A673 (cell line): ENCODE measurements at places on chromosomes 1 and 21. TPM values are rescaled to one million over a fixed set of nuclear protein-coding genes. Genes with fewer than 3 reads are reported as not detected.
A peak's percentile ranks its signal among the peaks of the same experiment; 100 is the strongest.

The KDF1 gene
- not detected in 2 replicates for total RNA-seq

The TBX19 gene
- total RNA-seq: 2.0 and 2.5 TPM in 2 replicates

DNA sequence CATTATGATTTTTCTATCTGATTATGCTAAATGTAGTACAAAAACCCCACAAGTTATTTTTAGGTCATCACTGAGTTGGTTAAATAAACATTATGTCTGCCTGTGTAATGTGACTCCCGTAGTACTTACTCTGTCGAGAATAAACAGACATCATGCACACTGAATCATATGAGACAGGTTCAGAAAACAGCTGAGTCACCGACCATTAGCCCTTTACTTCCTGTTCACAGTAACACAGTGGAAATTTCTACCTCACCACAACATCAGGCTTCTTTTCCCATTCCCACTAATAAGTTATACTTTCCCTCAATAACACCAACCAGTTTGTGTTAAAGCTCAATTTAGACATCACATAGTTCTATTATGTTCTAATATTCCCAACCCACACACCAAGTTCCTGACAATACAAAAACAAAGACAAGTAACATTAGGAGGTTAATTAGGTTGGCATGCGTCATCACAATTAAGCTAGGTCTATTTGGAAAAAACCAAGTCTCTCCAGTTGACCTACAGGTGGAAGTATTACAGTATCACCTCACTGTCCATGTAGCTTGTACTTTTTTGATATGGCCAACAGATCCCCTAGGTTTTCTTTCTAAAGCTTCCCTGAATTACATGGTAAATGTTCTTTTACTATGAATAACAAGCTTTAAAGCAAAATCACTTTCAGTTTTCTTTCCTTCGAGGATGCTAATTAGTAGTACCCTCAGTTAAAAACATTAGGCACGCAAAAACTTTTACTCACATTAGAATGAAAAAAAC, 154.2 kb downstream of the EIF4G3 start:
- no peaks in the 10 kb centered on the region for H3K27me3 ChIP-seq
- H3K27ac ChIP-seq: peak overlapping the region; percentile 82
- peaks cover 27% of the 10 kb centered on the region for H3K4me1 ChIP-seq
- H3K36me3 ChIP-seq: no peaks in the 10 kb centered on the region
- peak; percentile 89 for DNase-seq

DNA sequence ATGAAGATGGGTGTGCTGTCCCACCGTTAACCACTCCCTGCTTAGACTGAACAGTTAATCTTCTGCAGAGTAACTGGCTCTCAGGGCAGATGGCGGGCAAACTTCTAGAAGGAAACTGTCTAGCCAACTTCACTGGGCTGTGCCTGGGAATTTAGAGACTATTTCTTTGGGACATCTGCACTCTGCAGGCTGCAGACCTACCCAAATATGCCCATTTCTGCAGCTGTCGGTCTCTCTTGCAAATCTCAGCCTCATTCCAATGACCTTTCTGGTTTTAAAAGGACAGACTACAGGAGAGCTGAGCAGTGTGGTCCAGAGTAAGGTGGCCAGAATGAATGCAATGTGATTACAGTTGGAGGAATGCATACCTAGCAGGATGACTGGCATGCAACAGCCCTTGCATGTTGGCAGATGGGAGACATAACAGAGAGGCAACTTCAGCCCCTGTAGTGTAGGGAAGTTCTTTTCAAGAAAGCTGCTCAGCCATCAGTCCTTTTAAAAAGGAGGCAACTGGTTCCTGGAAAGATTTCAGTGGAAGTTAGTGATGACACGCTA, 26.3 kb upstream of the IL20 start:
- no peak overlapping the region for H3K27ac ChIP-seq
- no peaks in the 10 kb centered on the region for H3K36me3 ChIP-seq
- H3K4me1 ChIP-seq: no peaks in the 10 kb centered on the region
- H3K4me3 ChIP-seq: no peak overlapping the region
- H3K27me3 ChIP-seq: peaks cover 61% of the 10 kb centered on the region

The CTSE gene
- 0.39 TPM in 1 of 2 replicates, not detected in the other for total RNA-seq

DNA sequence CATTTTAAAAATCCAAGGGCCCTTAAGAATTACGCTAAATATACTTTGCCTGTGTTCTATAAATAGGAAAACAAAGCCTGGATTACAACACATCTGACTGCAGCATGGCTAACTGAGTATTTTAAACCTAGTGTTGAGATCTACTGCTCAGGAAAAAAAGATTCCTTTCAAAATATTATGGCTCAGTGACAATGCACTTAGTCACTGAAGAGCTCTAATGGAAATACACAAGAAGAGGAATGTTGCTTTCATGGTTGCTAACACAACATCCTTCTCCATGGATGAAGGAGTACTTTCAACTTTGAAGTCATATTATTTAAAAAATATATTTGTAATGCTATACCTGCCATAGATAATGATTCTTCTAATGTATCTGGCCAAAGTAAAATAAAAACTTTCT, 248.3 kb upstream of the NEGR1 start:
- no peaks in the 10 kb centered on the region for H3K27me3 ChIP-seq
- H3K4me3 ChIP-seq: no peak overlapping the region

GRCh38 chr1:40739455-40740008, 44.1 kb upstream of the KCNQ4 start:
- H3K27me3 ChIP-seq: no peaks in the 10 kb centered on the region
- no peak for DNase-seq
- H3K36me3 ChIP-seq: peaks cover 20% of the 10 kb centered on the region
- H3K4me3 ChIP-seq: no peak overlapping the region

The RAB3B gene
- total RNA-seq: 25.5 and 27.2 TPM in 2 replicates

GRCh38 chr1:212816567-212817278, 25.0 kb downstream of the TATDN3 start:
- no peaks in the 10 kb centered on the region for H3K36me3 ChIP-seq
- no peaks in the 10 kb centered on the region for H3K27me3 ChIP-seq
- no peak overlapping the region for H3K4me3 ChIP-seq
- DNase-seq: no peak
- H3K4me1 ChIP-seq: no peaks in the 10 kb centered on the region

The FCGR1A gene
- not detected in 2 replicates for total RNA-seq

DNA sequence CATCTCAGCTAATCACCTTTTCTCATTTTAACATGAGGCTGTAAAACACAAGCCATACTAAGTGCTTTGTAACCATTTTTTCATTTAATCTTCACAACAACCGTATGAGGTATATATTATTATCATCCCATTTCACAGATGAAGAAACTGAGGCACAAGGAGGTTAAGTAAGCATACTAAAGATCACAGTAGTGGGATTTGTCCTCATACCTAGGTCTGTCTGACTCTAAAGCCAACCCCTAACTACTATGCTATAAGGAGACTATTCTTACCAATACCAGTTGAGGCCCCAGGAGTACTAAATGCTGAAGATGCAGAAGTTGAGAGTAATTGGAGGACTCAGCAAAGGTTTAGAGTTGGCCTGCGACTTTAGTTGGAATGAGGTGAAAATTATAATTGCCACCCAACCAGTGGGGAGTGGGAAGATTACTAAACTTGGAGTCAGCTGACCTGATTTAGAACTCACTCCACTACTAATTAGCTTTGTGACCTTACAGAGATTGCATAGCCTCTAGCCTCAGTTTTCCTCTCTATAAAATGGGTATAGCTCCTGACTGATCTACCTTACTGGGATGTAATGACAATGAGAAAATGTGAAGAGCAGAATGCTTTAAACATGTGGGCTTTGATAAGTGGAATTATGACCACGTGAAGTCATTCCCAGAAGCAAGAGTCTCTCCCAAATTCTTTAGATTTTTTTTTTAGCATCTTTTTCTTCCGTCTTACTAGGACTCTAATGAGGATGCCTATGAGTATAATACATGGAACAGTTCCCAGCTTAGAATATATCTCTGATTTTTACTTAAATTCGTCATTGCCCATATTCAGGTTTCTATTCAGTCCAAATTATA, 85.8 kb upstream of the IPO9 start:
- DNase-seq: no peak
- H3K27me3 ChIP-seq: no peaks in the 10 kb centered on the region
- peaks cover 16% of the 10 kb centered on the region for H3K4me1 ChIP-seq
- no peak overlapping the region for H3K4me3 ChIP-seq
- H3K36me3 ChIP-seq: no peaks in the 10 kb centered on the region

GRCh38 chr21:38807441-38807871, 1.7 kb downstream of the ETS2 start:
- DNase-seq: peak; percentile 21
- H3K4me3 ChIP-seq: peak overlapping the region; percentile 87
- H3K4me1 ChIP-seq: peaks cover 37% of the 10 kb centered on the region
- peak overlapping the region; percentile 88 for H3K27ac ChIP-seq

The ZNF593 gene
- 61.9 and 62.3 TPM in 2 replicates for total RNA-seq
